ENCODE measurements at places on chromosomes 1 and 21. TPM values are rescaled to one million over a fixed set of nuclear protein-coding genes. Genes with fewer than 3 reads are reported as not detected.

GRCh38 chr1:17635276-17635675, 95.8 kb downstream of the ARHGEF10L start:
- no peak for DNase-seq

The MNDA gene
- not detected for total RNA-seq

The STRIP1 gene
- 22.5 TPM for total RNA-seq

The ZNF695 gene
- 13.1 TPM for total RNA-seq

The MYOC gene
- total RNA-seq, result not detected

- no peak for DNase-seq
Measured at GRCh38 chr1:222785529-222785928, 29.3 kb upstream of the DISP1 start.

The KCNA2 gene
- not detected for total RNA-seq

DNA sequence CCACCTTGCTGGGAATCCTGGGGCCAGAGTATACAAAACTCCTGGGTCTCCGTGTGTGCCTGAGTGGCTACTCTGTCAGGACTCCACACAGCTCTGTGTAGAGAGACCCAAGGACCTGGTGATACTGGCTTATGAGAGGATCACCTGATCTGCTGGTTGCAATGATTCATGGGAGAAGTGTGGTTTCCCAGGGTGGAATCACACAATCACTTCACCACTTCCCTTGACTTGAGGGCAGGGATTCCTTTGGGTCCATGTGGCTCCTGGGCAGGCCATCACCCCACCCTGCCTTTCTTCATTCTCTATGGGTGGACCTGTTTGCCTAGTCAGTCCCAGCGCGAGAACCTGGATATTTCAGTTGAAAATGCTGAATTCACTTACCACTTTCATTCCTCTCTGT, 13.3 kb downstream of the PRSS38 start:
- DNase-seq, result no peak

DNA sequence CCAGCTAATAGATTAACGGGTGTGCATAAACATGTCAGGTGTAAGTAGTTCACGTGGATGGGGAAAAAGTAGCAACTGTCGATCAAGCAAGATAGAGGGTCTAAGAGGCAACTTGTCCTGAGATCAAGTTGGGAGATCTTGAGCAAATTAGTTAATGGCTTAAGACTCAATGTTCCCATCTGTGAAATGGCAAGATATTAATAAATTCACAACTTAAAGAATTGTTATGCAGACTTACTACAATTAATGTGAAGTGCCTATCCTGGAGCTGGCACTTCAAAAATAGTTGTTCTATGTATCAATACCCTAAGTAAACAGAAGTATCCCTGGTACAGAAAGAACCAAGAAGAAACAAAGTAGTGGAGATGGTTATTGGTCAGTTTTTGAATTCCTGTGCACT, 312.4 kb downstream of the ASTN1 start:
- no peak for DNase-seq

DNA sequence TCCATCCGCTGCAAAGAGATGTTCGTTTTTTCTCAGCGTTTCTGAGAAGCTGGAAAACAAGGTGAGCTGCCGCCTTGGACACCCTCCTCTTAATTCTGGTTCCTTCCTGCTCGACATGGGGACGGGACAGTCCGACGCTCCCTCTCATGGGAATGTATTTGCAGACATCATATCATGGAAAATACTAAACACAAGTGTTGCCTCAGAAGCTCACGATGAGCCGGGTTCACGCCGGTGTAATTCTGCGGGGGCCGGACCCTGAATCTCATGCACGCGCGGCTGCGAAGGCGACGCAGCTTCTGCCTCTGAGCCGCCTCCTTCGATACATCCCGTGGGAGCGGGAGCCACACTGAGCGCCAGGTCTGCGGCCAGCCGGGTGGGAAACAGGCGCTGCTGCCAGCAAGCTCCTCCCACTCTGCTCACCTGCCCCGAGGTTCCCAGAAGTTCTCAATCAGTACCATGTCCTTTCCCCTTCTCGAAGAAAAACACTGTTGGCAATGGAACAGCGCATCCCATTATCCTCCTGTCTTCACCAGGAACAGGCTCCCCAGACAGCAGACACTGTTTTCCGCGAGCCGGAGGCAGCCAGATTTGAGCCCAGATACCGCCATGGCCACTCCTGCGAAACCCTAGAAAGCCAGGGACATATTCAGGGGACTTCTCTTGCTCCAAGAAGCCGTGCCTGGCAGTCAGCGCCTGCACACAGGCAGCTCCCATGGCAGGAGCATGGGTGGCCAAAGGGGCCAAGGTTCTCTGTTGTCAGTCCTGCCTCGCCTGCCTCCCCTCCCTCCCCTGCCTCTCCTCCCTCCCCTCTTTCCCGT, 98.0 kb downstream of the WDR4 start:
- no peak for DNase-seq

The PCP4 gene
- total RNA-seq, result not detected

The NPR1 gene
- total RNA-seq, result 3.0 TPM

The BMP8B gene
- 1.7 TPM for total RNA-seq
